Stimulated activated CD8-positive, alpha-beta memory T cell treated with anti-CD3 and anti-CD28 coated beads, Interleukin-4, amount 100 ng/mL, for 24 hours (primary cell): ENCODE measurements at places on chromosomes 1 and 21.

DNA sequence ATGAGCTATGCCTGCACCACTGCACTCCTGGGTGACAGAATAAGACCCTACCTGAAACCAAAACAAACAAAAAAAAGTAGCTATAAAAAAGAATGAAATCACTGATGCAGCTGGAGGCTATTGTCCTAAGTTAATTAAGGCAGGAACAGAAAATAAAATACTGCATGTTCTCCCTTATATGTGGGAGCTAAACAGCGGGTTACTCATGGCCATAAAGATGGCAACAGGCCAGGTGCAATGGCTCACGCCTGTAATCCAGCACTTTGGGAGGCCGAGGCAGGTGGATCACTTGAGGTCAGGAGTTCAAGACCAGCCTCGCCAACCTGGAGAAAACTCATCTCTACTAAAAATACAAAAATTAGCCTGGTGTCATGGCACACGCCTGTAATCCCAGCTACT lies 152.7 kb downstream of the PIK3R3 start:
- no peak for DNase-seq

- no peak for DNase-seq
Measured at GRCh38 chr1:45922813-45923212, 119.4 kb downstream of the MAST2 start.

DNA sequence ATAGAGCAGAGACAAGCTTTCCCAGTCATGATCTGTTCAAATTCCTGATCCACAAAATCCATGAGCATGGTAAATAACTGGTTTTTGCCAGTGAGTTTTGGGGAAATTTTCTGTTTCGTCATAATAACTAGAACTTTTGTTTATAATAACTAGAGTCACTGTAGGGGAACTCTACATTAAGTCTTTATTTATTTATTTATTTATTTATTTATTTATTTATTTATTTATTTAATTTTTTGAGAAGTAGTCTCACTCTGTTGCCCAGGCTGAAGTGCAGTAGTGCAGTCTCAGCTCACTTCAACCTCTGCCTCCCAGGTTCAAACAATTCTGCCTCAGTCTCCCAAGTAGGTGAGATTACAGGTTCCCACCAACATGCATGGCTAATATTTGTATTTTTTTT lies 1106.8 kb downstream of the AMY1C start:
- no peak for DNase-seq

DNA sequence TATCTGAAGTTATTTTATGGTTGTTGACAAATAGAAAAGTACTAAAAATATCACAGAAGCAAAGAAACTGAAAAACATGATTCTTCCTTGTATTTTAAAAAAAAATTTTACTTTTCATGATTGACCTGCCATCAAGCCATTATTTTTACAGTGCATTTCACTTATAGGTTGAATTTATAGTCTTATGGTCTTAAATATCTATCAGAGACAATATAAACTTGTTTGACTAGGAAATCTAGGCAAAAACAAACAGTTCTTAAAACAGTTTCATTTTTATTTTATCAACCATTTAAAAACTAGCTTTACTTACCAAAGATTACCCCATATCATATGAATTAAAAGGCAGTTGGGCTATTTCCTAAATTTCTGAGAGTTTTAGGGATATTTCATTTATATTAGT lies 59.2 kb downstream of the SLC16A1 start:
- DNase-seq, result no peak

DNA sequence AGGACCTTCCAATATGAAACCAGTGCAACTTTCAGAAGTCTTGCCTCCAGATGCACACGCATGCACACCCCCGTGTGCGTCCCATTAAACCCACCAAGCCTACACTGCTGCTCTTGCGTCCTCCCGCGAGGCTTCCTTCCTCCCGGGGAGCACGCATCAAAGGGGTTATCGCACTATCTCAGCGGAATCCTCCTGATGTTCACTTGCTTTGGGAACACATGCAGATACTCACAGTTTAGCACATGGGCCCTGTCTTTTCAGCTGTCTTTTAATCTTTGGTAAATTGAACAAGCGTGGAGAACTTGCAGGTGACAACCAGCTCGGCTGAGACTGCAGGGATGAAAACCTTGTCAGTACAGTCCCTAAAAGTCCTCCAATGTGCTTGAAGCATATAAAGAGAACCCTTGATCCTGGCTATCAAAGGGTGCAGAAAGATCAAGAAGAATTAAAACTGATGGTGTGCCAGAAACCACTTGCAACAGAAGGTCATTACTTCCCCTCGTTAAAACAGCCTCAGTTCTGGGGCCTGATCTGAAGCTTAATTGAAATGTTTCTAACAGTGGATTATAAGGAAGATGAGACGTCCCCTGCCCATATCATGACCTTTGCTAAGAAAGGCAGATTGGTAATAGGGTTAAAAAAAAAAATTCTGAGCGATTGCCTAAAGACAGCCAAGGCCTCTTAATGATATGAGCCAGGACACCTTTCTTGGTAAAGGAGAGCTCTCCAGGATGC lies 149.4 kb upstream of the LMO4 start:
- DNase-seq, result no peak
